ENCODE measurements at places on chromosomes 3 and 15. TPM values are rescaled to one million over a fixed set of nuclear protein-coding genes. Genes with fewer than 3 reads are reported as not detected.

DNA sequence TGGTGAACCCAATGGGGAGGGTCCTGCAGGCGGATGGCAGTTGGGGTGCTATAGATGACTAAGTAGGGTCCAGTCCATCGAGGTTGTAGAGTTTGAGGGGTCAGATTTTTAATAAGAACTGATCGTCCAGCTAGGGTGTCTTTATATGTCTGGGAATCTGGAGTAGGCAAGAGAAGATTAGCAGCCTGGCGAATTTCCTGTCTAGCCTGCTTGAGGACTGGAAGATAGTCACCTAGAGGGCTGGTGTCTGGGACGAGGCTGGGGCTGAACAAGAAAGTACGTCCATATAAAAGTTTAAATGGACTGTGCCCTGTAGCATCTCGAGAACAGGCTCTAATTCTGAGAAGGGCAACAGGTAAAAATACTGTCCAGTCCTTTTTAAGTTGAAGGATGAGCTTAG, 6.7 kb upstream of the IP6K2 start:
- no peak for DNase-seq

DNA sequence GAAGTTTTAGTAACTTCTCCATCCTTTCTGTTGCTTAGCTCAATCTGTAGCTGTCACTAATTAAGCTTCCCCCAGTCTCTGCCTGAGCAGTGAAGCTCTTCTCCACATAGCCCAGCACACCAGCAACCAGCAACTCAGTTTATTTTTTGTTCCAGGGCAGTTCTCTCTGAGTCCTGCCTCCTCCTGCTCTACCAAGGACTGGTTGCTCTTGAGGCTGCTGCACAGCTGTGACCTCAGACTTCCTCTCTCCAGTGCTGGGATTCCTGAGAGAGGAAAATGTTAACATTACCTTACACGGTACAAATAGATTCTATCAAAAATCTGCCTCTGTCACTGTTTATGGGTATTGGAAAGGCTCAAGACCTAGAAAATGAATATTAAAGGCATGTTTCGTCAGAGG, 294.7 kb downstream of the OXSM start:
- DNase-seq, result no peak

GRCh38 chr3:184874709-184875644, 63.0 kb downstream of the VPS8 start:
- DNase-seq, result no peak

- no peak for DNase-seq
These were observed 194.9 kb upstream of the EPHA6 start for GRCh38 chr3:96619475-96619874.

USP8 gene
- total RNA-seq, result 77.9 TPM

GNAT1 gene
- total RNA-seq, result not detected

RPL39L gene
- total RNA-seq, result 4.7 TPM

All from sciatic nerve (tissue), 2 donors.